ENCODE measurements at places on chromosomes 3 and 15.

GRCh38 chr3:53169045-53169831, 8.2 kb downstream of the PRKCD start:
- peaks cover 82% of the 10 kb centered on the region for H3K27me3 ChIP-seq
- DNase-seq: no peak
- H3K27ac ChIP-seq: no peak overlapping the region

DNA sequence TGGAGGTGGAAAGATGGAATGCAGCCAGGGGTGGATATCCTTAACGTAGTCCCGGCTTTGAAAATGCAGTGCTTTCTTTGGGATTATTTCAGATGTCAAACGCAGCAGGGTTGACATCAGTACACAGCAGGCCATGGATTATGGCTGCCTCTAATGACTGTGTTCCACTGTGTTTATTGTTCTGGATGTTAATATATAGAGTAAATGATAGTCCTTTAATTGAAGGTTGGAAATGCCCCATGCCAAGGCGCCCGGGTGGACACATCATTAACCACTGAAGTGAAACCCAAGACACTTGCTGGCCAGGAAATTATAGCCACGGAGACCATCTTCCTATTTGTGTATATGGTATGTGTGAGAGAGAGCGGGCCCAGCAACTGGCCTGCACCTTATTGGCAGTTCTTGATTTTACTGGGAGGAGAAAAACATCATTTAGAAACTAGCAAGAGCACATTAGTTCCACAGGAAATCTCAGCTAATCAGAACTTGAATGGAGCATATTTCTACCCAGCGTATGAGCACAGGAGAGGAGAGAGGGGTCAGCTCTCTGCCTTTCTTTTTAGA, 254.9 kb upstream of the RASGRP1 start:
- H3K4me3 ChIP-seq: no peak overlapping the region
- no peak overlapping the region for H3K27ac ChIP-seq
- no peaks in the 10 kb centered on the region for H3K27me3 ChIP-seq
- DNase-seq: no peak
- no peaks in the 10 kb centered on the region for H3K36me3 ChIP-seq
- H3K4me1 ChIP-seq: no peaks in the 10 kb centered on the region

- no peaks in the 10 kb centered on the region for H3K4me1 ChIP-seq
- H3K27me3 ChIP-seq: no peaks in the 10 kb centered on the region
- no peak overlapping the region for H3K4me3 ChIP-seq
- DNase-seq: peak; percentile 13
- H3K36me3 ChIP-seq: no peaks in the 10 kb centered on the region
- H3K27ac ChIP-seq: no peak overlapping the region
Observed at GRCh38 chr15:88382482-88382983, 84.7 kb downstream of the MRPL46 start.

- H3K27ac ChIP-seq: no peak overlapping the region
- no peaks in the 10 kb centered on the region for H3K36me3 ChIP-seq
- no peak for DNase-seq
- H3K4me3 ChIP-seq: no peak overlapping the region
- H3K4me1 ChIP-seq: no peaks in the 10 kb centered on the region
- H3K27me3 ChIP-seq: no peaks in the 10 kb centered on the region
Observed at GRCh38 chr3:151412989-151413388, 28.4 kb upstream of the P2RY12 start.

GRCh38 chr3:30473374-30474051, 132.9 kb upstream of the TGFBR2 start:
- no peaks in the 10 kb centered on the region for H3K4me1 ChIP-seq
- no peaks in the 10 kb centered on the region for H3K27me3 ChIP-seq
- H3K27ac ChIP-seq: no peak overlapping the region

- H3K4me1 ChIP-seq: peaks cover 26% of the 10 kb centered on the region
- no peaks in the 10 kb centered on the region for H3K36me3 ChIP-seq
- no peak overlapping the region for H3K27ac ChIP-seq
Observed at GRCh38 chr3:71142441-71143161, 440.9 kb downstream of the FOXP1 start.

- H3K27ac ChIP-seq: no peak overlapping the region
- peaks cover 3% of the 10 kb centered on the region for H3K4me1 ChIP-seq
- DNase-seq: no peak
- no peaks in the 10 kb centered on the region for H3K27me3 ChIP-seq
- H3K36me3 ChIP-seq: no peaks in the 10 kb centered on the region
Observed at GRCh38 chr3:81776643-81777042, 15.2 kb upstream of the GBE1 start.

DNA sequence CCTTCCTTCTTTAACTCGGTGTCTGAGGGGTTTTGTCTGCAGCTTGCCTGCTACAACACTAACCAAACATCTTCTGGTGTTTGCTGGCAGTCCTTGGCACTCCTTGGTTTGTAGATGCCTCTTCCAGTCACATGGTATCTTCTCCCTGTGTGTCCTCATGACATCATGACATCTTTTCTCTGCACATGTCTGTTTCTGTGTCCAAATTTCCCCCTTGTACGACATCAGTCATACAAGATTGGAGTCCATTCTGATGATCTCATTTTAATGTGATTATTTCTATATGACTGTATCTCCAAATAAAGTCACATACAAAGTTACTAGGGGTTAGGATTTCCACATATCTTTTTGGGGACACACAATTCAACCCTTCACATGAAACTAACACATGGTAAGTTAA, 152.3 kb upstream of the LRRN1 start:
- no peaks in the 10 kb centered on the region for H3K36me3 ChIP-seq
- DNase-seq: no peak
- H3K4me3 ChIP-seq: no peak overlapping the region
- no peak overlapping the region for H3K27ac ChIP-seq

GRCh38 chr15:67116742-67117141, 51.3 kb downstream of the SMAD3 start:
- H3K36me3 ChIP-seq: no peaks in the 10 kb centered on the region
- no peak overlapping the region for H3K4me3 ChIP-seq
- no peaks in the 10 kb centered on the region for H3K27me3 ChIP-seq

- no peaks in the 10 kb centered on the region for H3K27me3 ChIP-seq
- no peak overlapping the region for H3K27ac ChIP-seq
- H3K36me3 ChIP-seq: no peaks in the 10 kb centered on the region
- DNase-seq: no peak
Observed at GRCh38 chr3:29609328-29609811, 328.5 kb downstream of the RBMS3 start.

DNA sequence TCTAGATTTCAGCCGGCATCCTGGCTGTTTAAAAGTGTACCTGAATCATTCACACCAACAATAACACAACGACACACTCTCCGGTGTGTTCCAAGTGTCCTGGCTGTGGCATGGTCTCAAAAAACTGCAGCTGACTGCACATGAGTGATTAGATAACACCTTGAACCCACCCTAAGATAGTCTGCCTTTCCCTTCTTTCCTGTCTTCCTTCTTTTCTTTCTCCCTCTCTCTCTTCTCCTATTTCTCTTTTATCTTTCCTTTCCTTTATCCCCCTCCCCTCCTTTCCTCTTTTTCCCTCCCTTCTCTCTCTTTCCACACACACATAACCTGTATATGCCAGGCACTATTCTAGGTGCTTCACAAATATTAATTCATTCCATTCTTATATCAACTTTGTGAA, 1.2 kb upstream of the FAH start:
- H3K4me1 ChIP-seq: peaks cover 19% of the 10 kb centered on the region
- H3K36me3 ChIP-seq: no peaks in the 10 kb centered on the region
- H3K27me3 ChIP-seq: no peaks in the 10 kb centered on the region
- DNase-seq: no peak
- H3K27ac ChIP-seq: no peak overlapping the region

Measured in cardiac muscle cell (in vitro differentiated cells and primary cell).